Left hindlimb (tissue), 1 donor: ENCODE measurements at places on chromosomes 2 and 18.

GRCh38 chr2:148447877-148448276, 196.7 kb upstream of the EPC2 start:
- DNase-seq = no peak

DNA sequence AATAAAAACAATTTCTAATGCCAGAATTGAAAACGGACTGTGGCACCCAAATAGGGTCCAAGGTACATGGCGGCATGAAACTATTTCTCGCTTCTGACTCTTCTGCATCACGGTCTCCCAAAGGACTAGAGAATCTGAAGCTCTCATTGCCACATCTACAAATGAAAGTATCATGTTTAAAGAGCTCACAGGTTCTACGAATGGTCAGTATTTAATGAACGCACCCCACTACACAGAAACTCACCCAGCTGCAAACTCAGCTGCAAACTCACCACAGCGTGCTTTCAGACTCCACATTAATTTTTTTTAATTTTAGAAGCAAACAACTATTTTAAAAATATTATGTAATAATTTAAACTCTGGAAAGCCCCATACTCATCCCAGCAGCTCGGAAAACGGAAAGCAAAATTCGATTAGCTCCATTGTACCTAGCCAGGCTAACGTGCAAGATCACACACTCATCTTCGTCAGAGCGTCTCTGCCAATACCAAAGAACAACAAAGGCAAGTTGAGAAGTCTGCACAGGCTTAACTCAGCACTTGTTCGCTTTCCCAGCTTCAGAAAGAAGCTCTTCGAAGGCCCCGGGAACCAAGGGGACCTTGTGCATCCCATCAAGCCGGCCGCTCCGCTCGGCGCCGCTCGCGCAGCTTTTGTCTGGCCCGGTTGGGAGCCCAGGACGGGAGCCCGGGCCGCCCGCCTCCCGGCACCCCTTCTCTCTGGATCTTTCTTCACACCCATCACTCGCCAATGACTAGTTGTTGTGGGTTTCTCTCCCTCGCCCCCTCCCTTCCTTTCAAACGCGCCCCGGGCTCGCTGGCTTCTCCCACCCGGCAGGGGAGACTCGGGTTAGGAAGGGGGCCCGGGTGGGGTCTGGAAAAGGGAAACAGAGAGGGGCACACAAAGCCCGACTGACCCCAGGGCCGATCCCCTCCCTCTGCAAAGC, 785 bp downstream of the CLASP1 start:
- peak; percentile 66 for DNase-seq

GRCh38 chr2:135664623-135665068, 77.0 kb upstream of the UBXN4 start:
- DNase-seq = no peak

- DNase-seq = no peak
These were observed 237.7 kb downstream of the EIPR1 start for GRCh38 chr2:3139906-3140305.

DNA sequence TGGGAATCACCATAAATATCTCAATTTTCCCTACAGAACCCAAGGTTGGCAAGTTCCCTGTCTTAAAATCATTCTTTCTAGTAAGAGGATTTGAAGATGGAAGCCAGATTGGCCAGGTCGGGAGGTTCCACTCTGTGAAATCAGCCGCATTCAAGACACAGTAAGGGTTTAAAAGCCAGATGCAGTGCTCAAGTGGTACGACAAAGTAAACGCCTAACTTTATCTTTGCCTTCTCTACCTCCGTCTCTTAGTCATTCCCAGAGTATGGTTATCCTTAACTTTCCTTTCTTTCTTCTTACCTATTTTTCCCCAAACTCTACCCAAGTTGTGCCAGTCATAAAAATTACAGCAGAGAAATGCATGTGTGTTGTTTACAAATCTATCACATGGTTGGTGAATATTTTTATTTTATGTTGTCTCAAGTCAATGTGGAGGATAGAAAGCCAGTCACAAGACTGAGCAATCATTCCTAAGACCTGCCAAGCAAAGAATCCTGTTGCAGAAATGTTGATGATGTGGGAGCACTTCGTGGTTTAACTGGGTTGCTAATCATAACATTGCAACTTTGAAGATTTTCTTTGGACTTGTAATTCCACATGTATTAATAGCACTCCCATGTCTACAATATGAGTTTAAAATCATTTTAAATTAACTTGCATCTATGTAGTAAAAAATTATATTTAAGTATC, 62.6 kb downstream of the SLC40A1 start:
- no peak for DNase-seq

DNA sequence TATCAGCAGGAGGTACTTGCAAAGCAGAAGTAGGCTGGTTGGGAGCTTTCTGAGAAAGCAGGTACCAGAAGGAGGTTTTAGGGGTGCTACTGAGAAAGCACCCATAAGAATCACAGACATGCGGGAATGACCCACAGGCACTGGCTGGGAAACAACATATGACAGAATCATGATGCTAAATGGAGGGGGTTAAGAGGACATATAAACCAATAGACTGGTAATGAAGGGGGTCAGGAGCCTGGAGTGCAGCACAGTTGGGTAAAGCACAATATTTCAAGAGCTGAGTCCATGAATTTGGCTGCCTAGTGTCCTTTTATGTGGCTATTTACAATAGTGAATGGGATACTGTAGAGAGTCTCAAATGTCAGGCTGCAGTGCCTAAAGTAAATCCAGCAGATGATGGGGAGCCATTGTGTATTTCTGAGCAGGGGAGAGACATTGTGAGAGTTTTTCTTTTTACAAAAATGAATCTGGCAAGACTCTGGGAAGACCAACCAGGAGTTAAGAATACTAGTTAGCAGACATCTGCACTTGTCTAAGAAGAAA, 27.6 kb upstream of the GMCL1 start:
- no peak for DNase-seq

GRCh38 chr2:27016801-27017325, 15.9 kb upstream of the TMEM214 start:
- no peak for DNase-seq

- no peak for DNase-seq
These were observed 178.1 kb downstream of the NCKAP5 start for GRCh38 chr2:133390156-133390555.

- no peak for DNase-seq
These were observed 29.0 kb downstream of the CENPO start for GRCh38 chr2:24822049-24822706.

- no peak for DNase-seq
These were observed 122.6 kb downstream of the CD8B2 start for GRCh38 chr2:106609780-106610179.

DNA sequence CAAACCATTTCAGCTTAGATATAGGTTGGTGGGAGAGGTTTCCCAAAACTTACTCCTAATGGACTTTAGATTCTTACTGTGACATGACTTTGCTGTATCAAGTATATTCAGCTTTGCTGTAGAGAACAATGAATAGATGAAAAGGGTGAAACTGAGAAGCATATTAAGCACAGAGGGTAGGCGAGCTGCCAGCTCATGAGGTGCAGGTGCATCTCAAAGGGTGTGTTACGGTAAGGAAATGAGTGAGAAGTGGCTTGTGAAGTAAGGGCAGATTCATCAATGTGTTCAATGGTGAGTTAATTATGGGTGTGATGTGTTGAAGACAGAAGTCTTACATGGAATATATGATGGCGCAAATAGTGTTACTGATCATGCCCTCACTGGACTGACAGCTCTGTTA, 49.3 kb downstream of the CD8B2 start:
- DNase-seq = no peak

GRCh38 chr2:191936882-191937405, 90.1 kb upstream of the CAVIN2 start:
- DNase-seq = no peak

- DNase-seq = no peak
These were observed 1410.4 kb upstream of the ZEB2 start for GRCh38 chr2:145930318-145930717.

DNA sequence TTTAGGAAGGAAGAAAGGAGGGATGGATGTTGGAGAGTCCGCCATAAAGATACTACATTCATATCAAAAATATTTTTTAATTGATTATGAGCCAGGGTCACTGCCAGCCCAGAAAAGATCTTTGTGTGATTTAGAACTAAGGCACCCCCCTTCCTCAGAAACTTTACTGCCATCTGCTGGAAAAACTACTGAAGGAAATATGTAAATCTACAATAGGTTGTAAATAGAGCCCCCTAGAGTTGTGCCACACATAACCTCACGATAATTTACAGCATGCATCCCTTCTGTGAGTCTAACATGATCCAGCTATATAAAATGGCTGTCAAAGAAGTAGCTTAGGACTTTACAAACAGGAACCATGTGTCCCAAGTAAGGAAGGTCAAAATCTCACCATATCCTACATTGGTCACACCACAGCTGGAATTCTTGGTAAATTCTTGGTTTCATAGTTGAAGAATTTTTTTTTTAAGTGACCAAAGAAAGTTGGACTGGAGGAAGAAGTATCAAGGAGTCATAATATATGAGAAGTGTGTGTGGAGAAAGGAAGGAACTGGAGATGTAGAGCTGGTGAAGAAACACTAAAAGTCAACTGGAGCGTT, 152.5 kb downstream of the CYP26B1 start:
- DNase-seq = no peak

GRCh38 chr2:129813404-129813803, 166.1 kb upstream of the RAB6C start:
- no peak for DNase-seq

DNA sequence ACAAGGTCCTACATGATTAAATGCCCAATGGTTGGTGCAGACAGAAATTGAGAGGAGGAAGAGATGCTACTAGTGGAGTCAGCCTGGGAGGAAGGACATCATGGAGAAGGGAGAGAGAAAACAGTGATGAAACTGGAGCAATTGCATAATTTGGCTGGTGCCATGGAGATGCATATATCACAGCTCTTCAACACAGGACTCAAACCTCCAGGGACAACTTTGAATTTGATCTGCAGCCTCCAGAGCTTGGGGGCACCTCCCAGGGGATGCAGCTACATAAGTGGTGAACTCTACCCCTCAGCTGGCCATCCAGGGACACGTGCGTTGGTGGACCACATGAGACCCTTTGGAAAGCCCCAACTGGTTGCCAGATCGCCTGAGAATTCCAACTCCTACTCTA, 80.4 kb downstream of the CTAGE1 start:
- DNase-seq = no peak

- DNase-seq = no peak
These were observed 89.5 kb downstream of the STK39 start for GRCh38 chr2:168157926-168158325.

GRCh38 chr18:9147440-9148202, 11.0 kb downstream of the ANKRD12 start:
- DNase-seq = no peak

DNA sequence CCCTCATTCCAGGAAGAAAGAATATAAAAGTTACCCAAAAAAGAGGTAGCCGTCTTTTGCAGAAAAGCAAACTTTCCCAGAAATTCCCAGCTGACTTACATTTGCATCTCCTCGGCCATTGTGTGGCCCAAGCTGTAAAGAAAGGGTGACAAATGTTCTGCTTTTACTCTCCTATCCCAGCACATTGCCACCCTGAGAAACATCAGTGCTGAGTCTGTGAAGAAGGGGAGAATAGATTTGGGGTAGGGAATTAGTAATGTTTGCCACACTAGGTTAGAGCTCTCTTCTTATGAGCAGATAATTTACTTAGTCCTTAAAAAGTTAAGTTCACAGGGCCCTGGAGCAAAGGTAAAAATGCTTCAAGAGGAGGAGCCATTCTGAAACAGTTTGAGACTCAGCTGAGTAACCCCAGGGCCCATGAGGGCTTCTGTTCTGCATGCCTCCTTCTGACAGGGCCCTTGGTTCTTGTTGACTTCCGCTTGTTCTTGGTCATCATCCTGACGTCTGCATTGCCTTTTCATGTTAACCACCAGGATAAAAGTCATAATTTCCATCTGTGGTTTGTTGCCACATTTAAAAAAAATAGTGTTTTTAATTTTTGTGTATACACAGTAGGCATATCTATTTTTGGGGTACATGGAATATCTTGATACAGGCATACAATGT, 550.7 kb downstream of the RNF144A start:
- no peak for DNase-seq

GRCh38 chr2:192327576-192327975, 132.8 kb upstream of the TMEFF2 start:
- DNase-seq = no peak

- DNase-seq = no peak
These were observed 77.8 kb downstream of the RHBDD1 start for GRCh38 chr2:226913641-226914040.

DNA sequence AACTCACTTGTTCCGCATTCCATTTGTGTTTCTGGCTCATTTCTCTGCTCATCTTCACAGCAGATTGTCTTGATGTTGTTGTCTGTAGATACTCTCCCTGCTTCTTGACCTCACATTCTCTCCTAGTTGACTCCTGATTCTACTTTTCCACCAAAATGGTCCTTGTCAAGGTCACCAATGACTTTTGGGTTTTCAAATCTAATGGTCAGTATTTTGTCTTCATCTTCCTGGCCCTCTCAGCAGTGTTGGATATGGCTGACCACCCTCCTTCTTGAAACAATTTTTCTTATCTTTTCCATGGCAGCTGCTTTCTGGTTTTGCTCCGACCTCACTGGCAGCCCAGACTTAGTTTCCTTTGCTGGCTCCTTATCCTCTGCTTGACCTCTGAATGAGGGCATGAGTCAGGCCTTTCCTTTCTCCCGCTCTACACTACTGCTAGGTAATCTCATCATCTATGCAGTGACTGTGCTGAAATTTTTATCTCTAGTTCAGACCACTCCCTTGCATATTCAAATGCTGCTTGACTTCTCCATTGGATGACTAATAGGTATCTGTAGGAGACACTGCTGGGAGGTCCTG, 386.6 kb upstream of the SPRED2 start:
- DNase-seq = no peak

DNA sequence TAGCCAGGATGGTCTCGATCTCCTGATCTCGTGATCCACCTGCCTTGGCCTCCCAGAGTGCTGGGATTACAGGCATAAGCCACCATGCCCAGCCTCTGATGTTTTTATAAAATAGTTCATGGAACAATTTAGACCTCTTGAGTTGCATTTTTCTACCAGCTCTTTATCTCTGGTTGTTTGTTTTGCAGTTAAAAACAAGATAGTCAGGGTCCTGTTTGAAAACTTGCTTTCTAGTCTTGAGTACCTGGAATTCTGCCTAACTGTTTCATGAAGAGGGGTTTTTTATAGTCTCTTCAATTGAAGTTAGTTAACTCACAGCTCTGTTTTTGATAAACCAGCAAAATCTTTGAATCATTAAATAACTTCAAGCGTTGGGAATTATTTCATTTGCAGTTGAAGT, 244.8 kb downstream of the PARD3B start:
- no peak for DNase-seq

GRCh38 chr2:222594679-222595078, 61.2 kb downstream of the FARSB start:
- no peak for DNase-seq

DNA sequence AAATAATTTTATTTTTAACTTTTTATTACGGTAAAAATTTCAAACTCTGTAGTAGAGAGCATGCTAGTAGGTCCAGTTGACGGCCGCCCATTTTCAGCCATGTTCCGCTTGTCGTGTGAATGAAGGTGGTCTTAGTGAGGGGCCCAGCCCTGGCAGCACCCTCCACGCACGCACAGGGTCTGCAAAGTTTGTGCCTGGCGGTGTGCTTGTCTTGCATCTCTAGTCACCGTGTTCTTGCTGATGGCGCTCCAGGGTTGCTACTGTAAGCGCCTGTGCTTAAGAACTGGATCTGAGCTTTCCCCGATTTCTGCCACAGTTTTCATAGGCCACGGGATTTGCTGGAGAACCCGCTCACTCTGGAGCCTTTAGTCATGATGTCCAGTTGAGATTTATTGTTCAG, 28.9 kb downstream of the LDLRAD4 start:
- DNase-seq = peak; percentile 8
